ENCODE measurements at places on chromosomes 13 and 19.

- no peak for DNase-seq
These were observed 4.6 kb downstream of the PIK3R2 start for GRCh38 chr19:18157465-18158063.

GRCh38 chr13:23654111-23655110 lies 84.2 kb downstream of the TNFRSF19 start:
- no peak for DNase-seq

DNA sequence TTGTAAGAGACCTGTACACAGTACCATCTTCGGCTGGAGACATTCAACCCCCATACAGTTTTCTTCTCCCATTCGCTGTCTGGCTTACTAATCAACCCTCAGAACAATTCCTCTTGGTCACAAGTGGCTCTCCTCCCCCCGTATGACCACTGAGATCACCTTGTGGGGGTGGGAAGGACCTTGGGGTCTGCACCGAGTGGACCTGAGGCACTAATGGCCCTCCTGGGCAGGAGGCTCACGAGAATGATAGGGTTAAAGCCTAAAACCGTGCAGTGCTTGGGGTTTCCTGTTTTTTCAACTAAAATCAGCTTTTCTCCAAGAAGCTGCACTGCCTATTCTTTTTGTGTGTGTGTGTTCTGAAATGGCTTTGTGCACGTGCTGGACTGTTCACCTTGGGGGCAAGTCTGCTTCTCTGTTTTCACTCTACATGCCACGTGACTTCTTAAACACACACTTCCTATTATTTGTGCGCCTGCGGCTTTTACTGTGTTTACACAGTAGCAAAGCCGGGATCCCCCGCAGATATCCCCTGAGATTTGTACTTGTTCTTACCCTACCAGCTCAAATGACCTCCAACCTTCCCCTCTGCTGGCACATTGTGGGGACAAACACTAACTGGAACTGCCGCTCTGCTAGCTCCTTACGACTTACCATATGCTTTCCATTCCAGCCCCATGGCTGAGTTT lies 12.3 kb downstream of the RBM26 start:
- DNase-seq = no peak

DNA sequence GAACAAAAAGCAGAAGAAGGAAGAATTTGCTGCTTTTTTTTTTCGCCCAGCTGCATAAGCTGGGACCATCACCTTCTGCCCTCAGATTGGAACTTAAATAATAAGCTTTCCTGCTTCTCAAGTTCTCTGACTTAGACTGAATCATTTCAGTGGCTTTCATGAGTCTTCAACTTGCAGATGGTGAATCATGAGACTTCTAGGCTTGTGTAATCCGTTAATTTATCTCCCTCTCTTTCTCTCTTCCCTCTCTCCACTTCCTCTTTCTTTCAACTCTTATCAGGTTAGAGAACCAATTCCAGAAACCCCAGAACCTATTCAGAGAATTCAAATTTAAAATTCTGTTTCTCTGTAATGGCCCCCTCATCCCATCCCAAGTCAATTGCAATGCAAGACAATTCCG lies 1153.7 kb downstream of the PCDH9 start:
- no peak for DNase-seq

- DNase-seq = no peak
These were observed 18.7 kb downstream of the TMEM161A start for GRCh38 chr19:19119325-19120237.

GRCh38 chr13:96819375-96819774 lies 174.9 kb downstream of the OXGR1 start:
- DNase-seq = no peak
